ENCODE measurements at places on chromosomes 7 and 10.

DNA sequence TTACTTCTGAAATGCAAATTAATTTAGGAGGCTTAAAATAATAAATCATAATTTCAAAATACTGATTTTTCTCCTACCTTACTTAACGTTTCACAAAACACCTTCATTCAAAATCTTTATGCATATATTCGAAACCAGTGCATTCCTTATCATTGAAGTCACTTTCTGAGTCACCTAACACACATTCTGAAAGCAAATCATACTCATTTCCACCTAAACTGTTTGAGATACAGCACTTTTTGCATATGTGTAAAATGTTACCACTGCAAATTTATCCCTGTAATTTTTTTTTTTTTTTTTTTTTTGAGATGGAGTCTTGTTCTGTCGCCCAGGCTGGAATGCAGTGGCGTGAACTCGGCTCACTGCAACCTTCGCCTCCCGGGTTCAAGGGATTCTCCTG, 15.7 kb downstream of the PPP3CB start:
- peak; percentile 78 for DNase-seq

DNA sequence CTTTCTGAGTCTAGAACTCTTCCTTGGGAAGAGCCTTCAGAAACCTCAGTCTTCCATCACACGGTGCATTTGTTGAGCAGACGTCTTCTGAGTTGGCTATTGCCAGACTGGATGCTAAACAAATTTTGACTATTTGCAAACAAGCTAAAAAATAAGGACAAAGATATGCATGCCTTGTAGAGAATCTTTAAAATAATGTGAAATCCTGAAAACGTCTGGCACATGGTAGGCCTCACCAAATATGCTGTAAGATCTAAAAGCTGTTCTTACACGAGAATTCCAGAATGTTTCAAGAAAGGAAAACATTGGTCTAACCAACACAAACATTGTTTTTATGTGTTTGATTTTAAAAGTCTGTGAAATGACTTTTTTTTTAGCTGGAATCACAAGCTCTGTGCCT, 11.3 kb downstream of the ZNF467 start:
- no peak for DNase-seq

GRCh38 chr10:5692461-5693358, 8.1 kb downstream of the TASOR2 start:
- peak; percentile 46 for DNase-seq

GRCh38 chr10:127942811-127943210, 35.9 kb downstream of the PTPRE start:
- no peak for DNase-seq

GRCh38 chr10:60235001-60235400, 154.7 kb downstream of the ANK3 start:
- no peak for DNase-seq

DNA sequence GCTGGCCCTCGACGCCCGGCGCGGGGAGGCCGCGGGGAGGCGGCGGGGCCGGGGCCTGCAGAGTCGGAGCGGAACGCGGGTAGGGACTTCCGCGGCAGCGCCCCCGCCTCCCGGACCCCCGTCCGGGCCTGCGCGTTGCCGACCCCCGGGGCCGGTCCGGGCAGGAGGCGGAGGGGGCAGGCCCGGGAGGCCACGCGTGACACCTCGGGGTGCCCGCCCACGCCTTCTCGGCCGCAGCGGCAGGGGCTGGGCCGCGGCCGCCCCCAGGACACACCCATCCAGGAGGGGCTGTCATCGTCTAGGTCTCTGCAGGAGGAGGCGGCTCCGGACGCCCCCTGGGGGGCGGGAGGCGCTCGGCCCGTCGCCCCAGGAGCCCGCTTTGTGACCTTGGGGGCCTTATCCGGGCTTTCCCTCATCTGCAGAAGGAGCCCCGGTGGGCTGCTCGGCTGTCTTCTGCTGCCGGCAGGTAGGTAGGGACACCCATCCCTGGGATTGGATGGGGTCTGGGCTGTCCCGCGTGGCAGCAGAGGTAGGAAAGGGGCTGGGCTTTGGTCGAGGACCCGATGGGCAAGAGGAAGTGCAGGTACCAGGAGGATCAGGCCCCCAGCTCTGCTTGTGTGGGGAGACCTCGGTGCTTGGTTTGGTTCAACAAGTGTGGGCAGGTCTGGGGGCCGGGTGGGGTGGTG, 569 bp downstream of the ZNF316 start:
- peak; percentile 55 for DNase-seq

- no peak for DNase-seq
These were observed 293.9 kb downstream of the C7orf25 start for GRCh38 chr7:42617806-42618457.

DNA sequence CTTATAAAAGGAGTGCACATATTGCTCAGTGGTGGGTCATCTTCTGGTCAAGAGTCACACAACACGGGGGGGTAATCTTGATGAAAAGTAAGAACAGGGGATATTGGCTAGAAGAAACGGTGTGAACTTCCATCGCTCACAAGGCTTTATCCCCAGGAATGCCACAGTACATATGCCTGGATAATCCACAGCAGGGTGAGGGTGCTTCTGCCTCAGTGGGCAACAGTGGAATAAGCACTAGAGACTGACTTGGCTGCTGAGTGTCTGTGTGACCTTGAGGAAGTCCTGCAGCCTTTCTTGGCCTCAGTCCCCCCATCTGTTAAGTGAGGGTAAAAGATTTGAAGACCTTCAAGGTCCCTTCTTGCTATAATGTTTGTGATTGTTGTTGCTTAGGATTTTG, 44.9 kb upstream of the SHH start:
- DNase-seq, result no peak

DNA sequence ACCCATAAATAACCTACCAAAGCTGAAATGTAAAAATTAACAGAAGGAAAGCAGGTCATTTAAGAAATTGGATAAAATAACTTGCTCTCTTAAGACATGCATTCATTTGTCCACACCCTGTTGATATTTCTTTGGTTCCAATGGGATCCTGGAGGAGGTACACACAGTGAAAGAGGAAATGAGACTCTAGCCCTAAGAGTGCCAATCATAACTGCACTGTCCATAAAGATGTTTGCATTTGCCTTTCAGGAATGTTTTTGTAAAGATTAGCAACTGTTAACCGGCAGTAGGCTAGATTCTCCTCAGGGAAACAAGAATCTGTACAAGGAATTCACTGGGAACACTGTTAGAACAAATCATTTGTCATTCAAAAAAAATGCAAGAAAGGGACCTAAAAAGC, 61.0 kb downstream of the MEOX2 start:
- no peak for DNase-seq

GRCh38 chr7:73906874-73907273, 45.9 kb downstream of the TMEM270 start:
- no peak for DNase-seq

DNA sequence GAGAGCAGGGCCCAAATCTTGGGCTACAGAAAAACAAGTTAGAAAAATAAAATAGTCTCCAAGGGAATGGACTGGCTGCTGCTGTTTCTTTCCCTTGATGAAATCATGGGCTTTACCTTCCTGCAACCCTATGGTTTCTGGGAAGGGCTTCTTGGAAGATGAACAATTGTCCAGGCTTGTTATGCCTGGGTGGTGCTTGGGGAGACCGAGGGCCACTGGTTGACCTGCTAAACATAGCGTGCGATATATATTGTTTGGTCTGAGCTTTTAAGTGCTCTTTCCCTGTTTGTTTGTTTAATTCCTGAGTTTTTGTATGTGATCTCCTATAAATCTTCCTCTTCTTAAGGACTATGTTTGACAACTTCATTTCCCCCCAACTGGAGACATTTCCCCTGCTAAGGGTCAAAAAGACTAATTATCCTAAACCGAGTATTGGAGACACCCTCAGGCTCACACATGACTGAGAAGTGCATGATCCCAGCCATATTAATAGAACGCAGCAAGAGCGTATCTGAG, 37.9 kb downstream of the SLC25A28 start:
- DNase-seq, result no peak

GRCh38 chr7:43083106-43083505, 29.3 kb upstream of the HECW1 start:
- no peak for DNase-seq

GRCh38 chr10:14389981-14390590, 59.4 kb upstream of the FRMD4A start:
- no peak for DNase-seq

DNA sequence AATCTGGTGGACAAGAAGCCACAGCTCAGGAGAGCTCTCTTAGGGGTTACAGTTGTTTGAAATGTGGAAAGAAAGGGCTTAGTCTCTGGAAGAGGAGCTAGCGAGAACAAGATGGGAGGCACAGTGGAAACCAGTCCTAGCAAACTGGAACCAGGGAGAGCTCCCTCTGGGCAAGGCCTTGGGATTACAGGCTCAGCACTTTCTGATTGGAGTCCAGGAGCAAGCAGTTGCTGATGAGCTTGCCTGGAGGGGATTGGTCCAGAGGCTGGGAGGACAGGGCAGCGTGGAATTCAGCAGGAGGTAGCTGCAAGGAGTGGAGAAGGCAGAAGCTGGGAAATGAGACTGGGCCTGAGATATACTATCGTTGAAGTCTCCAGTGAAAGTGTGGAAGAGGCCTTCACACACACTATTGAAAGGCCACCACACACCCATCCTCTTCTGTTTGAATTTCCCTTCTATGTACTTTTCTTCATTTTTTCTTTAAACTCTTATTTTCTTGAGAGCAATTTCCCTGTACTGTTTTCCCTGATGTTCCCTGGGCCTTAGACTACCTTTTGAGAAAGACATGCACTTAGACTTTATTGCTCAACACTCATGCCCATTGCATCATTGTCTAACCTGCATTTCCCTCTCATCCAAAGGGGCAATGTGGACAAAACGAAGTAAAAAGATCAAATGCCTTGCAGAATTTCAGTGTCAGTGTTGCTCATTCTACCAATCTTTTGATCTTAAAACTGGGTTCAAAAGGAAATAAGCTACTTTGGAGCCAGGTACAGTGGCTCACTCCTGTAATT, 57.8 kb upstream of the LANCL2 start:
- DNase-seq, result peak; percentile 20

DNA sequence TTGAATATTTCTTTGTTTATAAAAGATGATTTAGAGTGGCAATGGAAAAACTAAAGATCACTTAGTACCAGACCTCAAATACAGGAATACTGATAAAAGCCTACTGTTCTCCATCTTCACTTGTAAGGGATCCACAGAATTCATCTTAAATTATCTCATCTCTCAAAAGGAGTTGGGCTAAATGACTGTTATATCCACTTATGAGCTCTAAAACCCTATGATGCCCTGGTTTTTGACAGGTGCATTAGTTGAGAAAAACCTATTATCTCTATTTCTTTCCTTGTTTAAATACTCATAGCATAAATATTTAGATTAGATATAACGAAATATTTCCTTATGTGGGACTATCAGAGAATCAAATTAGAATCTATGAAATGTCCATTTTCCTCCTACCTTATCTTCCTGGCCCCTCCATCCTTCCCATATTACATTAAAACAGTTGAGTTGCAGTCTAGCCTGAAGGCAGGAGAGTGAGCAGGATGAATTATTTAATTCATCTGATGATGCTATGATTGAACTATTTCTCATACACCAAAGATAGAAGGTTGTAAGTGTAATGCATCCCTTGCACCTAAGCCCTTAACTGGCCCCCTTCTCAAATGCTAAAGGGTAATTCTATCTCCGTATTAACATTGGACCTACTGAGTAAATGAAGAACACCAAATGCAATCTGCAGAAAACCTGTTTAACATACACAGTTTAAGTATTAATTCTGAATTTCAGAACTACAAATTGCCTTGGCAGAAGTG, 29.7 kb downstream of the PPP3CB start:
- DNase-seq, result no peak

GRCh38 chr10:612696-613095, 76.8 kb downstream of the DIP2C start:
- DNase-seq, result no peak

Measured in ACHN (cell line).